ENCODE measurements at places on chromosomes 5 and 9.

- DNase-seq = no peak
Measured at GRCh38 chr9:3740690-3741419, 215.1 kb upstream of the RFX3 start.

- DNase-seq = peak; percentile 8
Measured at GRCh38 chr5:159310511-159310910, 19.8 kb downstream of the IL12B start.

DNA sequence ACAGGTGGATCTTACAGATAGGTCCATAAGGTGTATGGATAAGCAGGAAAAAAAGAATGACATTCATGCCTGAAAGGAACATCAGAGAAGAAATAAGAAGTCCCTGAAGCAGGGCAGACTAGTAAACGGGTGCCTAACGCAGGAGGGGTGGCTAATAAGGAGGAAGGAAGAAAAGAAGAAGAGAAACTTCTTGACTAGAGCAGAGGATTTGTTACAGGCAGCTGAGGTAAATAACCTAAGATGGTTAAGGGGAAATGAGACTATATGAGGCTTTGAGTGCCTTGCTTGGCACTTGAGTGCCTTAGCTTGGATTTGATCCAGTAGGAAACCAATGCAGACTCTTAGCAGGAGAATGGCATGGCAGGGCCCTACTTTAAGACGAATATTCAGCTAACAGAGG, 313.5 kb upstream of the PDE4D start:
- no peak for DNase-seq

GRCh38 chr5:148314187-148314586, 2.0 kb downstream of the SPINK7 start:
- DNase-seq = no peak

- DNase-seq = no peak
Measured at GRCh38 chr9:5748438-5748837, 84.5 kb downstream of the ERMP1 start.

- no peak for DNase-seq
Measured at GRCh38 chr9:105887679-105888078, 193.3 kb downstream of the TMEM38B start.

DNA sequence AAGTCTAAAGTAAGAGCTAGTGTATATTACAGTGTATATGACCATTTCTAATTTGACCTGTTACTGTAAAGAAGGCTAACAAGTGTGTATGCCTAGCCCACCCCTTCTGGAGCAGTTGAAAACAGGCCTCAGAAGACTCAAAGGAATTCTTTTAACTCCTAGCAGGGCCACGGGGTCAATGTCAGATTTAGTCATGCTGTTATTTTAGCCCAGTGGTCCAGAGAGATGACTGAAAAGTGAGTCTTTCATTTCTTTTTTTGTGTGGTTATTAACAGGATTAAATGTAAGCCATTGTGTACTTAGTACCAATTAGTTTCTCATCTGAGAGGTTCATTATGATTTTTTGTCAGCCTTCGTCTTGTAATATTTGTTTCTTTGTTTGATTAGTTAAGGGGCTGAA, 24.4 kb downstream of the ZCCHC7 start:
- DNase-seq = no peak

DNA sequence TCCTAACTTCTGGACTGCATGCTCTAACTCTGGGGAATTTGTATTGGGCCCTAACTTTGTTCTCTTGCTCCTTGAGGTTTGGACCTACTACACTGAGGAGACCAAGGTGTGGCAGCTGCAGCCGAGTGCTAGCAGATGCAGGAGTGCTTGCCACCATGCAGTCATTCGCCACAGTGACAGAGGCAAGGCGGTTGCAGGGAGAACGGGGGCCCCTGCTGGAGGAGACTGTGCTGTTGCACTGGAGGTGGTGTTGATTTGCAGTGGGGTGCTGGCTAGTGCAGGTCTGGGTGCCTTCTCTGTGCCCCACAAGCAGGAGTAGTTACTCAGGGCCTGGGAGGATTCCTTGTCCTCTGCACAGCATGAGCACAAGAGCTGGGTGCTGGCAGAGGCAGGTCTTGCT, 22.4 kb upstream of the DIRAS2 start:
- no peak for DNase-seq

DNA sequence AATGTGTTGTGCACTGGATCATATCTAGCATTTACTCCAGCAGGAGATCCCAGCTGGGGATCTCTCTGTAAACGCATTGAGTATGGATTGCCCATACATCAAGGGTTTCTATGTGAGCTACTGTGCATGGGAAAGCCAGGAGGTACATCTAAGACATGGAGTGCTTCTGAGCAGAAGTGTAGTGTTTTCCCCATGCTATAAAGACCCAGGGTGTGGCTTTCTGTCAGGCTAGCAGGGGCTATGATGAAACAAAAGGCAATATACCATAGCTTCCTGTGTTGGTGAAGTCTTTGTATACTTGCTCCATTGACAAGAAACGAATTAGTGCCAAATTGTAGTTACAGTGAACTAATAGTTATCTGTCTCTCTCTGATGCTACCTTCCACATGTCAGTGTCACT, 329.3 kb upstream of the TLE4 start:
- no peak for DNase-seq

DNA sequence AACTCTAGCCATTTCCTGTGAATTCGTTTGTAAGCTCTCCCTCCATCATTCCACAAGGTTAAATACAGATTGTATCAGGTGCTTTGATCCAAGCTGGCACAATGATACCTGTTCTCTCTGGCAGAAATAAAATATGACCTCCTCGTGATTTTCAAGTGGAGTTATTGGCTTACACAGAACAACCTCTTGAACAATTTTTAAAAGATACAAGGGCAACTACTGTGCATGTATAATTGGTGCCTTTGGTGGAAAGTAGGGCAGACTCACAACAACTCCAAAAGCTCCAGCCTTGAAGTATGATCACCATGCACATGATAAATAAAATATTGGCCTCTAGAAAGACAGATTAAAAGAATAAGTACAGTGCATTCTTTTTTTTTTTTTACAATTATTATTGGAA, 106.0 kb downstream of the SEMA6A start:
- no peak for DNase-seq

DNA sequence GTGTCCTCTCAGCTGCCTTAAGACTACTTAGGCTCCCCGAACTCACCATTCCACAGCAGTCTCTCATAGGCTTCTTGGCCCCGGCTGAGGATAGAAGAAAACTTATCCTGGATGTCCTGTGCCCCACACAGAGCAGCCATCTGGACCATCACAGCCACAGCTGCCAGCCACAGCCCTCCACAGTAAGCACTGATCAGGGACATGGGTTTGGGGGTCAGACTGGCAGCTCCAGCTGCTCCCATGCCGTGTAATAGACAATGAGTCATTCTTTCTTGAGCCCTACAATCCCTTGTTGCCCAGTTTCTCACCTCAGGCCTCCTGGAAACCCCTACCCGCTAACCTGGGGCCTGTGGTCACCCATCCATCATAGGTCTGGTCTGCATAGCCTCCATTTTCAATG, 5.7 kb downstream of the CREB3 start:
- DNase-seq = no peak

GRCh38 chr9:71514344-71514975, 253.9 kb downstream of the CEMIP2 start:
- DNase-seq = no peak

DNA sequence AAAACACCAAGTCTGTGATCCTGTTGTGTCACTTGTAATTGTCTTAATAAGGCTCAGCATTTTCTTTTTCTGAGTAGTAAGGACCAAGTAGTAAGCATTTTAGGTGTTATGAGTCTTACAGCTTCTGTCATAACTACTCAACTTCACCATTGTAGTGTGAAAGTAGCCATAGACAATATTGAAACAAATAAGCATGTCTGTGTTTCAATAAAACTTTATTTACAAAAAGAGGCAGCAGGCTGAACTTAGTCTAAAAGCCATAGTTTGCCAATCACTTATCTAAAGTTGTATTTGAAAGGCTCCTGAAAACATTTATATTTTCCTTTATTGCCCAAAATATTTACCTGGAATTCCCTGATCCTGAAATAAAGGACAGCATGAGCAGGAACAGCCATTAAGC, 796.1 kb downstream of the CDH12 start:
- DNase-seq = no peak

Measured in stimulated activated CD4-positive, alpha-beta T cell treated with anti-CD3 and anti-CD28 coated beads, Interleukin-1b, Interleukin-23, amount 100 ng/mL, for 4 hours (primary cell).